ENCODE measurements at places on chromosomes 5 and 9. TPM values are rescaled to one million over a fixed set of nuclear protein-coding genes. Genes with fewer than 3 reads are reported as not detected.

PTGES gene
- total RNA-seq: 0.96 TPM

SLC36A3 gene
- not detected for total RNA-seq

GRCh38 chr9:18555105-18555883 is 81.3 kb downstream of the ADAMTSL1 start:
- no peak for DNase-seq

DNA sequence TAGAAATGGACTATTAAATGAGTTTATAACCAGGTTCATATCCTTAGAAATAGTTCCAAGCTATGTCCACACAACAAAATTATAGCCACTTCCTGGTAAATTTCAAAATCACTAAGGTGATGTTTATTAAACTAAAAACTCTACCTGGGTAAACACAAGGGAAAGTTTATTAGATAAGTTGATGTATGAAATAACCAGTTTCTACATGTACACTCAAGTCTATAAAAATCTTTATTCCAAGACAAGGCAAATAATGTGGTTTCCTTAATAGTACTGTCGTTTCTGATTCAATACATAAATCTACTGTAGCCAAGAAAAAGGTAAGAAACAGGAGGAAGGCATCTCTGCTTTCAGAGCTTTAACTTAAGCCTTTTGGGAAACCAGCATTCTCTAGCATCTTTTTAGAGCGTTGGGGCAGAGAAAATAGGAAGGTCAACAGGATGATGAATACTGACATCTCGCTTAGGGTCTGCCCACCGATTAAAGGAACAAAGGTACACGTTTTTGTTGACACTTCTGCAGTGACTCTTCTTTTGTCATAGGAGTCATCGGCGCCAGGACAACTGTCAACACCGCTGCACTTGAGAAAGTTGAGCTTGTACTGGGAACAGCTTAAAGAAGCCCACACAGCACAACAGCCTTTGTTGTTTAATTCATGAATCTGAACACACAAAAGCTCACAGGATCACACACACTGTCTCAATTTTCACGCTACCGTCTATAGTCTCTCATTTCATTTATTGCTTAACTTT is 513.6 kb downstream of the SLCO4C1 start:
- DNase-seq: no peak

- no peak for DNase-seq
These were observed 369 bp downstream of the OCLN start for GRCh38 chr5:69492923-69493395.

All from RPMI7951 (cell line).